ENCODE measurements at places on chromosomes 3 and 15.
A peak's percentile ranks its signal among the peaks of the same experiment; 100 is the strongest.

DNA sequence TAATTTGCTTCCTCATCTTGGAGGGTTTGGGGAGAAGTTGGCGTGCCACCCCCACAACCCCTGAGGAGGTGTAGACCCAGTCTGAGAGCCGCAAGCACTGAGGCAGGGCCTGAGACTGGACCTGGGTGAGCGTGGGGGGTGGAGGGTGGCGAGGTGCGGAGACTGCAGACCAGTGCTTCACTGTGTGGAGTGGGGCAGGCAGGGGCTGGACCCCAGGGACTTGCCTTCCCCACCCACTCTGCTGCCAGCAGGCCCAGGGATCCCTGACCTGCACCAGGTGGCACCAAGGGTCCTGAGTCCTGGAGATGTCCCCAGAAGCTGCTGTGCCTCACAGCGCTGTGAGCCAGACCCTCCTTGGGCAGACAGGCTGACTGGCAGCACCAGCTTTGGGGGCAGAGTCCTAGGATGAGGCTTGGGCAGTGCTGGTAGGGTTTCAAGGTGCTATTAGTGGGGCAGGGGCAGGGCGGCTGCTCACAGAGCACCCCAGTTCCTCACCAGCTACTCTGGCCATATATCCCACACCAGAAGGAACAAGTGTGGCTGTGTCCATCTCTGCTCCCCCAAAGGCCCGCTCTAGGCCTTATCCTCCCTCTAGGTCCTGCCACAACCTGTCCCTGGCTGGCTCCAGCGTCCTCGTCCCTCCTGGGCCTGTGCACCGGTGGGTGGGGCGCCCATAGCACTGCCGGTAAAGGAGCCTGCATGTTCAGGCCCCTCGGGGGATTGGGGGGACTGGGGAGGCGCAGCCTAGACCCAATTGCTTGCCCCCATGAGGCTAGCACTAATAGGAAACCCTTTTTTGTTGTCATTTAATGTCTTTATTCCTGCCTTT, 11.8 kb downstream of the ZBTB47 start:
- no peak for DNase-seq

DNA sequence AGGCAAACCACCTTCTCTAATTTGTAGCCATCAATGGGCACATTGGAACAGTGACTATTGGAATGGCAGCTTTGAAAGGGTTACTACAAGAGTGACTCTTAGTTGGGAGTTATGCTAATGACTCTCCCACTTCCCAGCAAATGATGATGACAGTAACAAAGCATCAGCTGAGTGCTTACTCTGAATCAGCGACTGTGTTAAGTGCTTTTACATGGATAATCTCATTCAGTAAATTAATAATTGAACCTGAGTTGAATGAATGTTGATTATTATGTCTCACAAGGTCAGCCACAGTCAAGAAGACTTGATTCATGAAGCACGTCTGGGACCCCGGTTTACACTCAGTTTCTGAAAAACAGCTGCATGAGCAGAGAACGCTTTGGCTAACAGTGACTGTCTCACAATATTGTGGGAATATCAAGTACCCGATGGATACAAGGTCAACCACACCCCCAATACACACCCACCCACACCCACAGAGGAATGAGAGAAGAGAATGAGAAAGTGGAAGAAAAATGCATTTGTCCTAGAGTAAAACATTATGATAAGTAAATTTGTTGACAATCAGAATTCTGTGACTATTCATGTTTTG, 242.0 kb upstream of the FEZF2 start:
- DNase-seq: no peak

DNA sequence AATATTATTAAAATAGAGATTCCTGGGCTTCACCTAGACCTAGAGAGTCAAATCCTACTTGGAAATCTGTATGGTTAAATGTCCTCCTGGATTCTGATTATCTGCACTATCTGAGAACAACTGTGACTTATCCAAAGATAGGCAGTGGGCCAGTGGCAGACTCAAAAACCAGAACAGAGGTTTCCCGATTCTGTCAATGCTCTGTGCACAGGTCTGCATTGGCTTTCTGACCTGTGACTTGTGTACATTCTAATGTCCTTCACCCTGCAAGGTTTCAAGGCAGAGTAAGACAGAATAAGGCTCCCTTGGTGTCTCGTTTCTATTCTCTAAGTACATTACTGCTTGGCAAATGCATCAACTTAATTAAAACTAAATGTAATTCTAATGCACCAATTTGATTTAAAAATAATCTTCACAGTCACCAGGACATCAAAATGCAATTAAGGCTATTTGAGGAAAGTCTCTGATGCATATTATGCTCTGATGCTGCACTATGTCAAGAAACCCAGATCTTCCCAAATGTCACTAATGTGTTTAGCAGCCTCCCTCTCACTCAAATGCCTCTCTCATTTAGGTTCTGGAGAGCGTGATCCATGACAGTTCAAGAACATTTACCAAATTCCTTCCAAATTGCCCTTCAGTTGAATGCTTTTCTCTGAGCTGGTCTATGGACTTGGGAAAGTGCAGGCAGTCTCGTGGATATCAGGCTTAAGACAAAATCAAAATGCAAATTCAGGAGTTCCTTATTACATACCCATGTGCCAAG, 140.1 kb downstream of the STAC start:
- no peak for DNase-seq

GRCh38 chr15:65323071-65323511, 18.6 kb downstream of the RNU5B-1 start:
- no peak for DNase-seq

DNA sequence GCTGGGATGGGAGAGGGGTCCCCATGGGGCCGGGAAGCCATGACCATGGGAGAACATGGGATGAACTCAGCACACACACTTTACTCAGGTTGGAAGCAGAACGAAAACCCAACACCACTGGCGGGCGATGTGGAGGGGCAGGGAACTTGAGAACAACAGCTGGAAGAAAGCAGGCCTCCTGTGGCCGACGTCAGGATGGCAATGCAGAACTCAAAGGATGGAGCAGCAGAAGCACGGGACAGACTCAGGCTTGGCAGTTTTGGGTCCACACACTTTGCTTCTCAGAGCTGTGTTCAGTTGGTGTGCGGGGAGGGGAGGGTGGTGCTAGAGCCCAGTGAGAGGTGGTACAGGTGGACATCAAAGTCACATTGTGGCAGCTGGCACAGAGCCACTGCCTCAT, 80.7 kb downstream of the SEC22A start:
- no peak for DNase-seq

GRCh38 chr15:82313446-82313845, 35.8 kb downstream of the GOLGA6L10 start:
- DNase-seq: no peak

GRCh38 chr15:42921342-42921731, 759 bp upstream of the TTBK2 start:
- peak; percentile 8 for DNase-seq

DNA sequence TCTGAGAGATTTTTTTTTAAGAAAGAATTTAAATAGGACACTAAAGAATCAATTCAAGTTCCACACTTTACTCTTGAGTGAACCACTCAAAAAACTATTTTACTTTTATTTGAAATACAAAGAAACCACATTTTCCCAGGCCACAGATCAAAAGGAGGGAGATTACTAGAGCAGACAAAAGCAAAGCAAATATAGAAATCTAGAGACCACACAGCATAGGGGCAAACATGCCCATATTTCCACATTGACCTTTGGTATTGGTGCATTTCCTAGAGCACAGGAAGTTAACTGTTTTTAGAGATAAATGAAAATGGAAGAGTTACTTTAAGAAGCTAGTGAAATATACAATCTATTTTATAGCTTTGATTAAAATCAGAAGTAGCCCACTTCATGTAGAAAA, 27.5 kb upstream of the ZCWPW2 start:
- DNase-seq: no peak

- DNase-seq: no peak
Measured at GRCh38 chr3:122183893-122184590, 574 bp downstream of the CASR start.

DNA sequence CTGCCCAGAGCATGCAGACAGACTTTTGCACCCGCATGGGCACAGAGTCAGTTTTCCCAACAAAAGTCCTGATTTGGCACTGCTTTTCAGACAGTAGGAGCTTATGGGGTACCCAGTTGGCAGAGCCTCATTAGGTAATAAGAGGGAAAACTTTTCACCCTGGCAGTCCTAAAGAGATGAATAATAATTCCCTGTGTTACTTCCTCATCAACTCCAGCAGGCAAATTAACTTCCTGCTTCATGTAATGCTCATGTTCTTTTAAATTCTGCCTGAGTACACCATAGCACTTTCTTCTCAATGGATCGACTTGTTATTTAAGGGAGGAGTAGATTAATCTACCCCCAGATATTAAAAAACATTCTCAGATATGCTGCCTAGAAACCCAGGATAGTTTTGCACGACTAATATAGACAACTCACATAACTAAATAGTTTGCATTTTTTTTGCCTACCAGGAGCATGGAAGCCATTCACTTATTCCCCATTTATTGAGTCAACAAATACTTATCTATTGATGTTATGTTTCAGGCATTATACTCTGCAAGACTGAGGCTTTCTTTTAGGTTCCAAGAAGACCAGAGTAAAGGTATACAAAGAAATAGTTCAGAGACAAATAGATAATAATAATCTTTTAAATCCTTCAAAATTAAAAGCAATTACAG, 214.5 kb downstream of the KCNMB2 start:
- DNase-seq: no peak

DNA sequence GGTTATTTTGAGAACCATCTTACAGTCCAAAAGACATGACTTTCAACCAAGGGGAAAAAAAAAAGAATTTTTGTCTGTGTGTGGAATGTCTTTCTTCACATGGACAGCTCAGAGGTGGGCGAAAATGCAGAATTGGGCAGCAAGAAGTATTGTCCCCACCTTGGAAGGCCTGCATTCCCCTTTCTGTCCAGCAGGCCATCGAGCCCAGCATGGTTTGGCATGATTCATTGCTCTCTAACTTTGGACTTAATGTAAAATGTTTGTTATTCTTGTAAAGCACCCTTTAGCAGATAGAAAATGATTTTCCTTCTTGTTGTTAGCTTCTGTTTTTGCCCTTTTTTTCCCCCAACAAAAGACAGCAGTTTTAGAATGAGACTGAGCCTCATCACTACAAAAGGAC, 12.4 kb downstream of the MYO1E start:
- DNase-seq: no peak

- no peak for DNase-seq
Measured at GRCh38 chr3:168585544-168585943, 489.8 kb upstream of the GOLIM4 start.

DNA sequence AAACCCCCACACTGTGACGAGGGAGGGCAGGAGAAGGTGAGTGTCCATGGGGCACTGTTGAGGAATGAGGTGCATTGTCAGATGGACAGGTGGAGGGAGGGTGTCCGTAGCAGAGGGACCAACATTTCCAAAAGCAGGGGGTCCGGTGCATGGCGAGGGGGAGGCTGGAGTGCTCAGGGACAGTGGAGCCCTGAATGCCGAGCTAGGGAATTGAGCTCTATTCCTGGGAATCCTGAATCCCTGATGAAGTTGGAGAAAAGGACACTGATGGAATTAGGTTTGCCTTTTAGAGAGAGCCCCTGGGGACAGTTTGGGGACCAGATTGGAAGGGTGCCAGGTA, 7.9 kb upstream of the ANPEP start:
- no peak for DNase-seq

- no peak for DNase-seq
Measured at GRCh38 chr3:127289706-127290575, 2.1 kb upstream of the PRR20G start.

DNA sequence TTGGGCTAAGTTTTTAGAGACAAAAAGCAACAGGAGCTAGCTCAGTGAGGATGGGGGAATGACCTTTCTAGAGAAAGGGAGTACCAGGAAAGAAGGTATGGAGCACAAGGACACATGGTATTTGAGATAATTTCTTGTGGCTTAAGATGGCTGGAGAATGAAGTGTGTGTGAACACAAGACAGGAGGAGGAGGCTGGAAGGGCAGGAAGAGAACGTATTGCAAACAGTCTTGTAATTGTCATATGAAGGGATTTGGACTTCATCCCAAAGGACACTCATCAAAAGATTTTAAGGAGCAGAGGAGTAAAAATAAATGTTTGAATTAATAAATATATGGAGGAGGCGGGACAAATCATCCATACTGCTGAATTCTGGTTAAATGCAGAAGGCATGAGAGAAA, 268.6 kb upstream of the NR2E3 start:
- DNase-seq: no peak

GRCh38 chr15:77599357-77599756, 33.4 kb downstream of the LINGO1 start:
- no peak for DNase-seq

DNA sequence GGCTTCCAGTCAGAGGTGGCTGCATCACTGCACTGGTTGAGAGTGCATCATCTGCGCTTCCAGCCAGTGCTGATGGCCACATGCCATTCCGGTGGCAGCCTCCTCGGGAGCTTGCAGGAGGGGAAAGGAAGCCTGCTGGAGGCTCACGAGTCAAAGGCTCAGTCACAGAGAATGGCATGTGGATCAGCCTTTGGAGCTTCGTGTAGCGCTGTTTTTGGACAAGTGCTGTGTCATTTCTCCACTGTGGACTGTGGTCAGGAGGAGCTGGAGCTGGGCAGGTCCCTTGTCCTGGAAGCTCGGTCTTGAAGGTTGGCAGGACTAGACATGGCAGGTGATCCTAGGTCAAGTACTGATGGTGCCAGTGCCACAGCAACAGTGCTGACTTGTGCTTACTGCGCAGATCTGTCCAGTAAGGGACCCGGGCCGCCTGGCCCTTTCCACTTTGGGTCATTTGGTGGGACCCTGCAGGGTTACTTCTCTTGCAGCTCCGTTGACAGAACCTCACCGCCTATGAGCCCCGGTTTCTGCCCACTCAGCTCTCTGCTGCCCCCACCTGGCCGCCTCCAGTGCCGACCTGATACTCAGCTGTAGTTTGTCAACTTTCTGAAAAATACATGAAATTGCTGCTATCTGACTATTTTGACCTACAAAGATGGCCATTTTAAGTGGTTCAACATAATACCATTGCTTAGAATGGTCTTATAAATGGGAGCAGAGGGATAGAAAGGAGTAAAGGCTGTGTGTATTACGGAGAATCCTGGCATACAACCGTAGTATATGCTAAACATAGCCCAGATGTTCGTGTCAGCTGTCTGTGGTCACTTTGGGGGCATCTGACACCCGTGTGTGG, 27.6 kb upstream of the TRPM1 start:
- DNase-seq: peak; percentile 52

GRCh38 chr15:100598655-100599054, 3.3 kb downstream of the LINS1 start:
- no peak for DNase-seq

- DNase-seq: no peak
Measured at GRCh38 chr15:99437315-99438223, 128.2 kb upstream of the MEF2A start.

- no peak for DNase-seq
Measured at GRCh38 chr3:10726787-10727186, 89.2 kb upstream of the SLC6A11 start.

DNA sequence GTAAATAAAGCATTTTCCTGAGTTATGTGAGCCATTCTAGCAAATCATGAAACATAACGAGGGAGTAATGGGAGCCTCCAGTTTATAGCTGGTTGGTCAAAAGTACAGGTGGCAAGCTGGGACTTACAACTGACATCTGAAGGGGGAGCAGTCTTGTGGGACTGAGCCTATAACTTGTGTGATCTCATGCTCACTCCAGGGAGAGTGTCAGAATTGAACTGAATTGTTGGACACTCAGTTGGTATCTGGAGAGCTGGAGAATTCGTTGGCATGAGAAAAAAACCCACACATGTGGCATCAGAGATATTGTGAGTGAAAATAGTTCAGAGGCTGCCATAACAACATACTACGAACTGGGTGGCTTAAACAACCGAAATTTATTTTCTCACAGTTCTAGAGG, 22.8 kb upstream of the DENND6A start:
- DNase-seq: no peak

- no peak for DNase-seq
Measured at GRCh38 chr3:22960105-22960984, 242.8 kb upstream of the UBE2E2 start.

GRCh38 chr3:61862614-61863289, 301.4 kb downstream of the PTPRG start:
- DNase-seq: no peak

Data from activated CD4-positive, CD25-positive, alpha-beta regulatory T cell treated with anti-CD3 and anti-CD28 coated beads, Interleukin-2, amount 50 U/mL, for 16 hours (primary cell).